ENCODE measurements at places on chromosomes 3 and 15.

DNA sequence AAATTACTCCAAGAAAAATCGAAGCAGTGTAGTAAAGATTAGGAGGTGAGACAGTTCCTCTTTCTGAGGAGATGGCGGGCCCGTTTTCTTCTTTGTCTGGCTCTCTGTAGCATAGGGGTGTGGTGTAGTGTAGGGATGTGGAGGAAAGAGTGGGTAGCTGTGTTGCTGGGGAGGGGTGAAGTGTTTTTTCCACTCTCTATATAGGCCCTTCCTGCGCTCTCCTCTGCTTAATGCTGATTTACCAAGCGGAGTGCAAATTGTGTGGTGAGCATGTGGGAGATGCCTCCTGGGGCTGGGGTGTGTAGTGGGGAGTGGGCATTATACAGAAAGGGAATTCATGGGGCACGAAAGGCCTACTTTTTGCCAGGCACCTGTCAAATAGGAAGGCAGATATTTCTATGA lies 94.9 kb downstream of the ST6GAL1 start:
- DNase-seq, result peak; percentile 67

DNA sequence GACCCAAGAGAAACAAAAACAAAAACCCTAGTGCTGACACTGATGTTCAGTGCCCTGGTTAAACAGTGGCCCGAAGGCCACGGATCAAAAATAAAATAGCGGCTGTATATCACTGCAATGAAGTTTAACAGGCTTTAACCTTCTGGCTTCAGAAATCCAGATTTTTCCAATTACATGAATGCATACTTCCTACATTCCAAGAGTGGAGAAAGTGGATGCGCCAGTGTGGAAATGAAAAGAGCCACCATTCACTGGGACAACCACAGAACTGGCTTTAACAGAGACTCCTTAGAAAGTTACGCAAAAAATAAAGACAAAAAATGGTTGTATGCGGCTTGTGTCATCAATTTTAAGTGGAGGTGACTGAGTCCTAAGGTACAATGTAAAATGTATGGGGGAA lies 522.2 kb downstream of the FHIT start:
- no peak for DNase-seq

GRCh38 chr3:164732166-164732565 lies 346.1 kb downstream of the SI start:
- no peak for DNase-seq

DNA sequence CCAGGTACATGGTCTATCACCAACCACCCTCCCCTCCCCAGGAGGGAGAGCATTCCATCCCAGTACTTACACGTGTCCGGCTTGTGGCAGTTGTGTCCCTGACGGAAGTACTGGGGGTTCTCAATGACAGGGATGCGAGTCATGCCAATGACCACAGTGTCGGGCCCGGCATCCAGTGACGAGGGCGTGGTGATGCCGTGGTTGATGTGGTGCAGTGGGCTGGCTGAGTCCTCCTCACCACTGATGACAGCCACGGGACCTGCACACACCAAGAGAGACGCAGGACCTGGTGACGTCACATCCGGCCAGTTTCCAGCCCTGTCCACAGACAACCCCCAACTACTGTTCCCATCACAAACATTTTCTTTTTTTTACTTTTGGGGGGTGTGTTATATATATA lies 223.8 kb downstream of the NTRK3 start:
- no peak for DNase-seq

DNA sequence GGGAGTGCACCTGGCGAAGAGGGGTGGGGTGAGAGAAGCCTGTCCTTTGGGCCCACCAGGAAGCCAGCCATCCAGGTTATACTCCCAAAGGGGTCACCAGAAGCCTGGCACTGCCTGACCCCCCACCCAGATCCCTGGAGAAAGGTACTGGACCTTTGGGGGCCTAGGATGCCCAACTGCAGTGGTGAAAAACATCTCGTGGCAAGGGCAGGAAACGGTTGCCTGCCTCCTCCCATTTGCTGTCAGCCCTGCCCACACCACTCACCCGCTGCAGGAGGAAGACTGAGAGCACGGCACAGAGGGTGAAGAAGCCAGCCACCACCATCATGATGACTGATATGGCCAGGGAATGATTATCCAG lies 2.2 kb upstream of the ULK3 start:
- peak; percentile 78 for DNase-seq

GRCh38 chr3:193599393-193599792 lies 6.4 kb downstream of the OPA1 start:
- no peak for DNase-seq

DNA sequence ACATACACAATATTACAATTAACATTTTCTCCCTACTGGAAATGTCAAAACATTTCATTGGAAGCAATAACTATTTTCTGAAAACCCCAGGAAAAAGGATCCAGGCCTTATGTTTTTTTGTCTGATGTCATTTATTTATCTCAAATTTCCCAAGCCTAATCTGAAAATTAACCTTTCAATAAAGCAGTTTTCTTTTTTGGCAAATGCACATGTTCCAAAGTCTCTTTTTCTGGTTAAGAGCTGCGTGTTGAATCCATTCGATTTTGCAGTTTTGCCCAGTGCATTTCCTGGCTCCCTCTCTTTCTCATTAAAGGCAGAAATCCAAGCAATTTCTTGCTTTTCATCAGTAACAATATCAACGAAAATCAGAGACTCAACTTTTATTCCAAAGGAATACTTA lies 222.3 kb downstream of the NR1D2 start:
- no peak for DNase-seq

- DNase-seq, result no peak
Observed at GRCh38 chr3:183698756-183699155, 1.2 kb downstream of the YEATS2 start.

Data from activated CD4-positive, alpha-beta T cell treated with anti-CD3 and anti-CD28 coated beads, Interleukin-2, amount 10 ng/mL, durations not matched to agents 7 days and 5 days (primary cell).